ENCODE measurements at places on chromosomes 5 and 9. TPM values are rescaled to one million over a fixed set of nuclear protein-coding genes. Genes with fewer than 3 reads are reported as not detected.

DNA sequence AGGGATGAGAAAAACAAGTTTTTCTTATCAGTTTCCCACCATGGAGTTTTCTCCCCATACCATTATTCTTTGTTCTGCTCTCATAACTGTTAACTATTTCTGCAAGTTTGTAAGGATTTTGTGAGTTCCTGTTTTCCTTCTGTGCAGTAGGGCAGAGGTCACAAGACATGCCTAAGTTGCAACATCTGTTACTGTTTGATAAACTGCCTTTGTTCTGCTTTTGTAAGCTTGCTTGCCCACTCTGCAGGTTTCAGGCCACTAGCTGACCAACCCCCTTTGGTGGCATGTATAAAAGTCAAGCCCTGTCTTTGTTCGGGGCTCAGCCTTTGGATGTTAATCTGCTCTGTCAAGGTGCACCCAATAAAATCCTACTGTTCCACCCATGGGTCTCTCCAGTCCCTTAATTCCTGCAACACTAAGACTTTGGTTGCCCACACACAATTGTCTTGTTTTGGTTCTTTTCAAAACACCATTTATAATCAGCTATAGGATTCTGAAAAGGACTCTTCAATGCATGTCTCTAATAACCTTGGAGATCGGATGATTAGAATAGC, 545.4 kb downstream of the CDH9 start:
- no peak for DNase-seq

DNA sequence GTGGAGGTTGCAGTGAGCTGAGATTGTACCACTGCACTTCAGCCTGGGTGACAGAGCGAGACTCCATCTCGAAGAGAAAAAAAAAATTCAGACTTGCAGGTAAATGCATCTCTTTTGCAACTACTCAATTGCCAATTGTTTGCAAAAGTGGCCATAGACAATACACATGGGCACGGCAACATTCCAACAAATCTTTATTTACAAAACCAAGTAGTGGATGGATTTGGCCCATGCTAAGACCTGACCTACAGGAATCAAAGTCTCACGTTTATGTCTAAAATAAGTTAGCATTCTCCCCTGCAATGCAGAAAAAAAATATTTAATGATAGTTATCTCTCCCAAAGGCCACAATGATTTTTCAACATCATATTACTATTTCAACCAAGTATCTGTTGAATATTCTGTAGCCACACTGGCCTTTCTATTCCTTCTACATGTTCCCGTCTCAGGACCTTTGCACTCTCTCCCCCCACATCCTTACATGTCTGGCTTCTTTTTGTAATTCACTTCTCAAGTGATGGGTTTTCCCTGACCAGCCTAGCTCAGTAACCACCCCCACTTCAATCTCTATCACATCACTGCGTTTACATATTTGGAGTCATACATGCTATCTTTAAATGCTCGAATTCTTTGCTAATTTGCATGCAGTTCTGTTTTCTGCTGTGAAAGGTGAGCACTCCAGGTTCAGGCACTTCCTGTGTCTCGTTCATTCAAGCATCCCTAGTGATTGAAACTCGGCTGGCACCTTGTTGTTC, 54.2 kb downstream of the FNBP1 start:
- no peak for DNase-seq

TMEM174 gene
- 0.07 TPM for total RNA-seq

KCNIP1 gene
- total RNA-seq, result not detected

Measured in pulmonary artery endothelial cell (primary cell).